Aorta (tissue), 5 donors: ENCODE measurements at places on chromosomes 7 and 10. TPM values are rescaled to one million over a fixed set of nuclear protein-coding genes. Genes with fewer than 3 reads are reported as not detected.

GRCh38 chr10:128051548-128051947, 74.7 kb downstream of the MKI67 start:
- no peaks in the 10 kb centered on the region for H3K36me3 ChIP-seq
- no peaks in the 10 kb centered on the region for H3K4me1 ChIP-seq
- no peak overlapping the region for H3K4me3 ChIP-seq
- DNase-seq, result peak; percentile 67
- no peak overlapping the region for H3K27ac ChIP-seq

- H3K36me3 ChIP-seq, result no peaks in the 10 kb centered on the region
- DNase-seq, result no peak
- H3K4me1 ChIP-seq, result no peaks in the 10 kb centered on the region
- H3K27ac ChIP-seq, result no peak overlapping the region
- no peak overlapping the region for H3K4me3 ChIP-seq
- H3K27me3 ChIP-seq, result no peaks in the 10 kb centered on the region
Measured at GRCh38 chr7:153912211-153912610, 140.0 kb upstream of the DPP6 start.

GRCh38 chr7:29239638-29240037, 45.1 kb downstream of the CHN2 start:
- no peak overlapping the region for H3K27ac ChIP-seq
- no peaks in the 10 kb centered on the region for H3K36me3 ChIP-seq
- no peak overlapping the region for H3K4me3 ChIP-seq

DNA sequence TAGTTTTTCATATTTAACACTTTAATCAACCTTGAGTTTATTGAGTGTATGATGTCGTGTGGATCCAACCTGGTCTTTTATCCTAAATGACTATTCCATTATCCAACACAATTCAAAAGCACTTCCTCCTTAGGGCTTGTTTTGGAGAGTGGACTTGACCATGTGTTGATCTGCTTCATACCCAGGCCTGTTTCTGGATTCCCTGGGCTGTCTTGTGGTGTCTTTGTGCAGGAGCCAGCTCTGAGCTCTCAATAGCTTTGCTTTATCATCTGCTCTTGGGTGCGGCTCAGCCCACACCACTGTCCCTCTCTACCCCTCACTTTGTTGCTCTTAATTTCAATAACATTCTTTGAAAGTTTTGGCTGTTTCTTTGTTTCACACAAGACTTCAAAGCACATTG, 70.9 kb upstream of the CHST15 start:
- H3K27ac ChIP-seq, result no peak overlapping the region
- no peak overlapping the region for H3K4me3 ChIP-seq
- no peaks in the 10 kb centered on the region for H3K27me3 ChIP-seq
- DNase-seq, result no peak
- peaks cover 1% of the 10 kb centered on the region for H3K4me1 ChIP-seq

Gene CDHR1
- total RNA-seq, result 0.42 TPM

Gene FAM185A
- 6.5 TPM for total RNA-seq
